ENCODE measurements at places on chromosomes 12 and 14.

DNA sequence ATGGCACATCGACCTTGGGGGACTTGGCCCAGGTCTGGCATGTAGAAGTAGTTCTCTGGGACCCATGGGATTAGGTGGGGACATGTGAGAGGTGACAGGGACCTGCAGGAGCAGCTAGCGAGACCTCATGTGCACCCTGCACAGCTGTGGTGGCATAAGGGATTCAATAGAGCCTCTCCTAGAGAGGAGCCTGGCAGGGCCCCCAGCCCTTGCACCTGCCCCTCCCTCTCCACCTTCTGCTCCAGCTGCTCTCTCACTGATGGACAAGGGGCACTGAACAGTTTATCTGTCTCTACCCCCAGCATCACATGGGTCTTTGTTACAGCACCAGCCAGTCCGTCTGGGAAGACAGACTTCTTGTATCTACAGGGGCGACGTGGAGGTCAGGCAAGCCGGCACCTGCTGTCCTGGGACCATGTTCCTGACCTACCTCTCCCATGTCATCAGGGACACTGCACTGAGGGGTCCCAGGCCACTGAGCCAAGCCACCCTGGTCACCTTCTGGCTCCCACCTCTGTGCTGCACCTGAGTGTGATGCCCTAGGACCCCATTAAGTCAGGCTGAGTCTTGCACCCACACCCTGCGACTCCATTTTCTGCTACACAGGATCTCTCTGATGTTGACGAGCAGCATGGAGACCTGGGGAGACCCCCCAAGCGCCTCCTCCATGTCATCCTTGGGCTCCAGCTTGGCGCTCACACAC is 32.6 kb downstream of the DDX11 start:
- peak; percentile 74 for DNase-seq

- DNase-seq = no peak
Observed at GRCh38 chr12:104671409-104672095, 214.8 kb downstream of the CHST11 start.

- no peak for DNase-seq
Observed at GRCh38 chr14:48023881-48024280, 348.5 kb upstream of the MDGA2 start.

DNA sequence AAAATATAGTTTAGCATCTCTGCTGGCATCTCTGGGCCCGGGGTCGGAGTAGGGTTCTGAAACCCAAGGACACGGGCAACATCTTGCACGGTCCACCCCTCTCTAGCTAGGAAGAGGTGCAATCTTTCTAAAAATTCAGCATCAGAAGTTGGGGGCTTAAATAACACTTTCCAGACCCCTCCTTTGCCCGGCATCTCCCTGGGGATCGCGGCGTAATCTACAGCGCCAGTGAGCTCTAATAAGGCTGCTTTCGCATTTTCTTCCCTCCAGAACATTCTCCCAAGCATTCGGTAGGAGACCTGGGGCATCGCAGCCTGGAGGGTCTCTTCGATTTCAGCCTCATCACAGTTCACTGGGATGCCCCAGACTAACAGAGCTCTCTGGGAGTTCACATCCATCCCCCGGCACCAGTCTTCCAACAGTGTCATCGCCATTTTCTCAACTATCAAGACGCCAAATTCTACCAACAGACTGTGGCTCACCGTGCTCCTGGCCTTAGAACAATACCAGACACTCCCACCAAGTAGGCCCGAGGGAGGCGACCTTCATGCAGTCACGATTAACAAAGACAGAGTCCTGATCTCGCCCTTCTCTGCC is 880 bp downstream of the PNMA1 start:
- DNase-seq = no peak

GRCh38 chr14:75050852-75051555 is at the start of gene MLH3:
Gene MLH3, minus strand, starts transcription at chr14:75051467. Its CDS starts 1,812 bp downstream, at chr14:75049655.
- peak; percentile 65 for DNase-seq

- DNase-seq = no peak
Observed at GRCh38 chr12:116996621-116997020, 85.9 kb downstream of the FBXW8 start.

DNA sequence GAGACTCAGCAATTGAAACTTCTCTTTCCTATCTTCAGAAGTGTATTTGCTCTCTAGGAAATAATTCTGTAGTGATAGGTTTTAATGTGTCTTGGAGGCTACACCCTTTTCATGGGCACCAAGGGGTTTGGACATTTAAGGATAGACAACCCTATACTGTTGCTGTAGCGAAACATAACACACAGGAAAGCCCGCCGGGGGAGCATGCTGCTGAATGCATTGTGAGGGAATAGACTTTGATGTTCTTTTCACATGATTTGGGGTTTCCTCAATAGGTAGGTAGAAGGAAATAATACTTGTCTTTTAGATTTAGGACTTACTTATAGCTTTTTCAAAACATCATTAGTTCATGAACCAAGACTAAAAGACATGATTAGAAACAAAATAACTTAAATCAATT is 97.0 kb downstream of the PELI2 start:
- no peak for DNase-seq

Measured in NCI-H774 (cell line).